ENCODE measurements at places on chromosomes 2 and 18. TPM values are rescaled to one million over a fixed set of nuclear protein-coding genes. Genes with fewer than 3 reads are reported as not detected.

GRCh38 chr2:241036964-241037421 lies 38.6 kb downstream of the SNED1 start:
- DNase-seq, result no peak

- DNase-seq, result no peak
Measured at GRCh38 chr2:182646763-182647498, 69.1 kb upstream of the DNAJC10 start.

MTA3 gene
- polyA plus RNA-seq, result 26.9 TPM

- no peak for DNase-seq
Measured at GRCh38 chr18:51664236-51664635, 466.8 kb upstream of the MEX3C start.

- DNase-seq, result no peak
Measured at GRCh38 chr2:169361706-169362117, 622 bp downstream of the LRP2 start.

CCDC150 gene
- polyA plus RNA-seq, result 3.2 TPM

GRCh38 chr2:26874514-26874913 lies 26.6 kb downstream of the DPYSL5 start:
- no peak for DNase-seq

DNA sequence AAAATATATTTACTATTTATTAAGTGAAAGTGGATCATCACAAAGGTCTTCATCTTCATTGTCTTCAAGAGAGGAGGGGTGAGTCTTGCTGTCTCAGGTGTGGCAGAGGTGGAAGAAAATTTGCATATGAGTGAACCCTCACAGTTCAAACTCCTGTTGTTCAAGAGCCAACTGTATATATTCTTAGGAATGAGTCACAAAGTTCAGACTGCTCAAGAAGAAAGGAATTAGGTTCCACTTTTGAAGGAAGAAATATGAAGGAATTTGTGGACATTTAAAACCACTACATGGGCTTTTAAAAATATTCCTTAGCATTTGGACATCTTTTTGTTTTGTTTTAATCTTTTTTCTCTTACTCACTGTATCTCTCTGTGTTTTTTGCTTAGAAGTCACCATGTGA lies 212.6 kb downstream of the INSIG2 start:
- no peak for DNase-seq

DNA sequence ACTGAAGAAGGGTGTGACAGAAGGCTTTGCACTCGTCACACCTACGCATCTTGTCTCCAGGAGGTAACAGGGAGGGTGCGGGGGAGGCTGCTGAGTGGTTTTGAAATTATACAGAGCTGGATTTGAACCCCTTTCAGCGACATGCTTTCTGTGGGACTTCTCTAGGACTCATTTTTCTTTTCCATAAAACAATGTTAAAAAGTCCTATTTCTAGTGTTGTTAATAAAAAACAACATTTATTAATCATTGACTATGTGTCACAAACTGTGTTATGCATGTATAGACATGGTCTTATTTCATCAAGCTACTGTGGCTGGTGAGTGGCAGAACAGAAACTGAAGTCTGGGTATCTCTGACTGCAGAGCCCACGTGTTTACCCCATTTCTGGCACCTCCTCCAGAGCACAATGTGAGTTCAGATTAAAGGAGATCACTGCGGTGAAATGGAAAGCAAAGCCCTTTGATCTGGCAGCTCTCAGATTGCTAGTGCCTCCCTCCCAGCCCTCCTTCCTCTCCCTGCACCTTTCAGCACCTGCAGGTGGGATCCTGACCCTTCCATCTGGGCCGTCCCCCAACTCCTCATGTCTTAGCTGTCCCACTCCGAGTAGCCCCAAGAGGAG lies 315.5 kb upstream of the MYT1L start:
- no peak for DNase-seq

DNA sequence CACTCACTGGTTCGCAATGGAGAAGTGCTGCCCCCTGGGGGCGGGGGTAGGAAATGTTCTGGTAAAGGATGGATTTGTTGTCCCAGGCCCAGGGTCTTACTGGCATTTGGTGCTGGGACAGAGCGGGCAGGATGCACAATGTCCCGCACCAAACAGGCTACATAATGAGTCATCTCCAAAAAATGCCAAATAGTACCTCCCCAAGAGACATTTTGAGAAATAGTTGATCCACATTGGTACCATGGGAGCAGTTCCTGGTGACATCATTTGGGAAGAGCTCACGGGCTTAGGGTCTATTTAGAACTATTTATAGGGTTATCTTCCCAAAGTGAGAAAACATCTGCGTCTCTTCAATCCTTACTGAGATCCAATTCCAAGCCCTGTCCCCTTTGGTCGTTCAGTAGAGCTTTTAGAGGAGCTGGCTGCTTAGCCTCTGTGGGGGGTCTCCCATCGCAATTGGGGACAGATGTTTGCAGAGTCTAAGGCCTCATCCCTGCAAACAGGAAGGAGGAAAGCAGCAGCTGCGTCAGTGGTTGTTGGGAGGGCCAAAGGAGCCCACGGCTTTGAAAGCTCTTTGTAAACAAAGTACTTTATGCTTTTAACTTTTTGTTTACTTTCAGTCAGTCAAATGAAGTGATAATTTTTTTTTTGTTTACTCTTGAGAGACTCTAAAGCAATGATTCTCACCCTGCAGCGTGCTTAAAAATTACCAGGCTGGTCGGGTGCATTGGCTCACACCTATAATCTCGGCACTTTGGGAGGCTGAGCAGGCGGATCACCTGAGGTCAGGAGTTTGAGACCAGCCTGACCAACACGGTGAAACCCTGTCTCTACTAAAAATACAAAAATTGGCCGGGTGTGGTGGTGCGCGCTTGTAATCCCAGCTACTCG lies 49.3 kb downstream of the GREB1 start:
- DNase-seq, result peak; percentile 80

GRCh38 chr18:2480536-2480935 lies 90.8 kb downstream of the METTL4 start:
- DNase-seq, result no peak

DNA sequence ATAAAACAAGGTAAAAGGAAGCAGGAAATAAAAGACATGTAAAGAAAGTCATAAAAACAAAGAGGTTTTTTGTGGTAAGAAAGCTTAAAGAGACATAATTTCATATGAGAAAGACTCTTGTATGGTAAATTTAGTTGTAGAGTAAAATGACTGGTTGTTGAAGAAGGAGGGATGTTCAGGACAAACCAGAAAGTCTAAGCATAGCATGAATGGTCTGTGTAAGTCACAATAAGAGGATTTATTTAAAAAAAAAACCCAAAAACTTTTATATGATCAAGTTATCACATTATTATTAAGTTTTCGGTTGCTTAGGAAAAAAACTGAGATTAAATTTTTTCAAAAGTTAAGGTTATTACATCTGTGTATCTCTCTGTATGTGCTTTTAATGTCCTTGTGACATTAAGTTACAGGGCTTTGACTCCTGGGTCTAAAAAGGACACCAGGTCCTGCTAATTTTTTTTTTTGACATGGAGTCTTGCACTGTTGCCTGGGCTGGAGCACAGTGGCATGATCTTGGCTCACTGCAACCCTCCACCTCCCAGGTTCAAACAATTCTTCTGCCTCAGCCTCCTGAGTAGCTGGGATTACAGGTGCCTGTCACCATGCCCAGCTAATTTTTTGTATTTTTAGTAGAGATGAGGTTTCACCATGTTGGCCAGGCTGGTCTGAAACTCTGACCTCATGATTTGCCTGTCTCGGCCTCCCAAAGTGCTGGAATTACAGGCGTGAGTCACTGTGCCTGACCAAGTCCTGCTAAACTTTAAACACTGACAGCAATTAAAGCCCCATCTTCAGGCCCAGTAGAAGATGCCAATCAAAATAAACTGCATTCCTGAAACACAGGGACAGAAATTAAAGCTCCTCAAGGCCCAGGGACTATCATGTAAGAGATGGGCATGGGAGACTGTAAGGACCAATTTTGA lies 14.2 kb upstream of the OXER1 start:
- DNase-seq, result no peak

DNA sequence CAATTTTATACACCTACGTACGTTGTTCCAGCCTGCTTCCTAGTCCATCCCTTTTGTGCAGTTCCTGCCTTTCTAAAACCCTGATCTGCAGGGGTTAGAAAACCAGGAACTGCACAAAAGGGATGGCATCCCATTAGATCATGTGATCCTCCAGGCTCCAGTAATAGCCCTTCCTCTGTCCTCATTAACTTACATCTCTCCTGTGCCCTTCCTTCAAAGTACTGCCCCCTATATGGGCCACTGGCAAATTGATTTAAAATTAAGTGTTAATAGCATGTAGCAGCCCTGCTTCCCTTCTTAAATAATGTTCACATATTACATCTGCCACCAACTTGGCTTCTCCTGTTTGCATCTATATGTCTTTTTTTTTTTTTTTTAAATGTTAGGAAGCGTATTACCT lies 61.3 kb upstream of the NXPH2 start:
- DNase-seq, result no peak

SIX2 gene
- 7.2 TPM for polyA plus RNA-seq

GRCh38 chr2:203705178-203705577 lies 1.3 kb upstream of the CD28 start:
- DNase-seq, result no peak

DNA sequence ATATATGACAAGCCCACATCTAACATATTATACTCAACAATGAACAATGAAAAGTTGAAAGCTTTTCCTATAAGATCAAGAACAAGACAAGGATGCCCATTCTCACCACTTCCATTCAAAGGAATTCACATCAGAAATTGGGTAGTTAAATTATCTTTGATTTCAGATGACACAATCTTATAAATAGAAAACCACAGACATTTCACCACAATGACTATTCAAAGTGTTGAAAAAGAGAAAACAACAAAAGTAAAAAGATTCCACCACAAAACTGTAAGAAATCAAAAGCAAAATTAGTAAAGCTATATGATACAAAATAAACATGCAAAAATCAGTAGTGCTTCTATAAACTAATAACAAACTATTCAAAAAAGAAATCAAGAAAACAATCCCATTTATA lies 279.7 kb upstream of the MYT1L start:
- DNase-seq, result no peak

DNA sequence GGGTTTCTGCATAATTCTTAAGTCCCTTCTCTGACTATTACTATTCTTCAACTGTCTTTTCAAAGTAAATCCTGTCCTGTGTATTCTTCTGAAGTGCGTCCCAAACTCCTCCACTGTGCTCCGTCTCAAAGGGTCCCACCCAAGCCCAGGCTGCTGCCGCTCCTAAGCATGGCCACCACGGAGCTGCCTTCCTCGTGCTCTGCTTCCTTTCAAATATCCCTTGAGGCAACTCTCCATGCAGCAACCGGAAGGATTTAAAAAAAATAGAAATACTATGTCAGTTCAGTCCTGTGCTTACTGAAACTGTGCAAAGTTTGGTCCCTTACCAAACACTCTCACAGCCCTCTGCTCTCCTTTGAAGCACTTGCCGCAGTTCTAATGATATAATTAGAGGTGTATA lies 116.1 kb downstream of the NOL10 start:
- DNase-seq, result no peak

DNA sequence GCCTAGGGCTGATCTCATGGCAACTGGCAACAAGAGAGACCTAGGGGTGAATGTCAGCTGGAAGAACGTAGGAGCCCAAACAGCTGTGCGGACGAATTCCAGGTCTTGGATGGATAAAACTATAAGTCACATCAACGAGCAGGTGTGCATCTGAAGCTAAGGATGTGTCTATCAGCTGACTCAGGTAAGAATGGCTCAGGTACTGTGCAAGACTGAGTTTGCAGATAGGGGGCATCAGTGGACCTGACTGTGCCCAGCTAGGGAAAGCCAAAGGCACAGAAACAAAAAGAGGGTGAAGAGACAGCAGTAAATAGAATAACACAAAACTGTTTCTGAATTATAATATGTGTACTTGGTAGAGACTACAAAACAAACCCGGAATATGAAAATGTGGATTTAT lies 357.3 kb downstream of the ZEB2 start:
- DNase-seq, result no peak

DNA sequence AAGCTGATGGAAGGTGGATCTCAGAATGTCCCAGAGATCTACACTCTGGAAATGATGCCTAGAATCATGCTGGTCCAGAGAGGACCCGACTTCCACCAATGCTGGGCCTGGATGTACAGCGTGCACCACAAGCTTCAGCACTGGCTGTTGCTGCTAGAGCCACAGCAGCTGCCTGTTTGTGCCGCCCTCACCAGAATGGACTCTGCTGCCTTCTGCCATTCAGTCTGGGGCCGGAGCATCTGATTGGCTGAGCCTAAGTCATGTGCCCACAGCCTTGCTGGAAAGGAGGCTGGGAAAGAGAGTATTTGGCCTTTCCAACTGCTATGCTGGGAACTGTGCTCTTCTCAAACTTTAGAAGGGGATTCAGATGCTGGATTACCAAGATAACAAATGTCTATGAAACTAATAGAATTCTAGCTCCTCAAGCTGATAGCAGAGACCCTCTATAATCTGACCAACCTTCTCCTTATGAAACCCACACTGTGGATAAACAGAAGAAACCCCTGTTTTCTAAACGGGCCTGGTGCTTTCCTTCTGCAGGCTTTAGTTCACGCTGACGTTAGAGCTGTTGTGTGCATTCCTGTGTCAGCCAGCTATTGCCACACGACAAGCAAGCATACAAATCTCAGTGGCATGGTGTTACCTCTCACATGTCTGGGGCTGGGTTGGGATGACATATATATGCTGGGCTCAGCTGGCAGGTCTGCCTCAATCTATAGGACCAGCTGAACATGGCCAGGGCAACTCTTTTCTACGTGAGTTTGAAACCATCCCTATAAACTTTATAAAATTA lies 4.1 kb upstream of the LOXHD1 start:
- DNase-seq, result no peak

UGT1A10 gene
- not detected for polyA plus RNA-seq

DNA sequence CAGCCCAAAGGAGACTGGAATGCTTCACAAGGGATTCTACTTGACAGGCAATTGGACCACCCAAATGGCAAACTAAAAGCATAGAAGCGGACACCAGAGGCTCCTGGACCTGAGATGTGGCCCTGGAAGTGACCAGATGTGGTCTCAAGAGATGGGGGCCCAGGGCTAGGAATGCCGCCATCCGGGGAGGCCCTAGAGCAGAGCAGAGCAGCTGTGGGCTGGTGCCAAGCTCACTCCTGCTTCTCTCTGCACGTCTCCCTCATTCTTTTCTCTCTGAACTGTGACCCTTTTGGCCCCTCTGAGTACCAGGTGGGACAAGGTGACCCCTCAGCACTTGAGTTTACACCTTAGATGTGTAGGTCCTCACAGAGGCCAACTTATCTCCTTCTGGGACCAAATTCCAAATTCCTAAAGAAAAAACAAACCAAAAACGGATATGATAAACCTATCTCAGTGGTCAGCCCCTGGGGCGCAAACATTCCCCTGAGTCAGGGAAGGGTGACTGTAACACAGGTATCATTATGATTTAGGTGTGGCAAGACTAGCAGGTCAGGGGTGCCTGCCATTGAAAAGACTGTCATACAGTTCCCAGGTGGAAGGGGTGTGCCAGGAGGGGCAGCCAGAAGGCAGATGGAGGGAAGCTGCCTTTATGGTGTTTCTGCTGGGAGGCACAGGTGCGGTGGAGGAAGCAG lies 6.5 kb upstream of the IL1R2 start:
- DNase-seq, result no peak
